ENCODE measurements at places on chromosomes 13 and 19.

DNA sequence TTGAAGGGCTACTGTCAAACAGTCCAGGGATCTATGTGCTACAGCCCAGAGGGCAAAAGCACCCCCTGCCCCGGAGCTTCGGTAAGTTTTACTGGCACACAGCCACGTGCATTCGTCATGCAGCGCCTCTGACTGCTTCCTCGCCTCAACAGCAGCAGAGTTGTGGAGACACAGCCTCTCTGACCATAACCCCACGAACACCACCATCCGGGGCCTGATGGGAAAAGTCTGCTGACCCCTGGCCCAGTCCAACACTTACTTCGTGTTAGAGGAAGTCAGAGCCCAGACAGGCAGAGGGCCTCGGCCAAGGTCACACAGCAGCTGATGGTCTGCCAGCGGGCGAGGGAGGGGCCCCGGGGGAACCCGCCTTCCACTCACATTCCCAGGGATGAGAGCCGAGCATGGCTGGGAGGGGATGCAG lies 5.1 kb downstream of the CBARP start:
- DNase-seq: no peak

DNA sequence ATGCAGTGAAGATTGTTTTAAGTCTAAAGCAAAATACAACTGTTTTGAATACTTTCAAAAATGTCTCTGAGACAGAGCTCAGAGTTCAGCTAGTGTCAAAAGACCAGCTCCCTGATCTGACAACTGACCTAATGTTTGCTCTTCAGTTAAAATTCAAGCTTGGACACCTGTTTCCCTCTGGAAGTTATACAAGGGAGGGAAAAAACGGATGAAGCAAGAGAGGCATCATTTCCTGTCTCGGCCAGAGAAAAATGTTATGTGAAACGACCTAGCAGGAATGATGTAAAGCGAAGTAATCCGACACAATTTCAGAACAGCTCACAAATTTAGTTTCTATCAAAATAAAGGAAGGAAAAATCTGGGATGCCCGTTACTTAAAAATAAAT lies 59.4 kb downstream of the ZAR1L start:
- DNase-seq: no peak

DNA sequence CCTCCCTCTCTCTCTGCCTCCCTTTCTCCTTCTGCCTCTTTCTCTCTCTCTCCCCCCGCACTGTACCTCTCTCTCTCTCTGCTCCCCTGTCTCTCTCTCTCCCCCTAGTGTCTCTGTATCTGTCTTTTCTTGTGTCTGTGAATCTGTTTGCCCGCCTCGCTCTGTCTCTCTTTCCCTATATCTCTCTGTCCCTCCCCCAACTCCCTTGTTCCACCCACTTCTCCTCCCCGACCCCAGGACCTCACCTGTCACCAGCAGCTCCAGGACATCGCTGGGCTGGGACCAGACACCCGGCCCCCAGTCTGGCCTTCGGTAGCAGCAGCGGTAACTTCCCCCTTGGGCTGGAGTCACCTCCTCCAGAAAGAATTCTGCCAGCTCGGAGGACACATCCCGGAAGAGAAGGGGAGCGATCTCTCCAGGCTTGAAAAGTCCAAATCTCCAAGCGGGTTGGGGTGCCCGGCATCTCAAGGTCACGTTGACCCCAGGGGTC lies 3.9 kb downstream of the OSCAR start:
- no peak for DNase-seq

DNA sequence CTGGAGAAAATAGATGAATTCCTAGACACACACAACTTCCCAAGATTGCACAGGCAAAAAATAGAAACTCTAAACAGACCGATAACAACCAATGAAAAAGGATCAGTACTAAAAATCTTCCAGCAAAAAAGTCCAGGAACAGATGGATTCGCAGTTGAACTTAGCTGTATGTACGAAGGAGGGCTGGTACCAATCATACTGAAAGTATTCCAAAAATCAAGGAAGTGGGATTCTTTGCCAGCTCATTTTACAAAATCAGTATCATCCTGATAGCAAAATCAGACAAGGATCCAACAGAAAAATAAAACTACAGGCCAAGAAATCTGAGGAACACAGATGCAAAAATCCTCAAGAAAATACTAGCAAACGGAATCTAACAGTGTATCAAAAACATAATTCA lies 6.5 kb upstream of the LILRB2 start:
- DNase-seq: no peak

DNA sequence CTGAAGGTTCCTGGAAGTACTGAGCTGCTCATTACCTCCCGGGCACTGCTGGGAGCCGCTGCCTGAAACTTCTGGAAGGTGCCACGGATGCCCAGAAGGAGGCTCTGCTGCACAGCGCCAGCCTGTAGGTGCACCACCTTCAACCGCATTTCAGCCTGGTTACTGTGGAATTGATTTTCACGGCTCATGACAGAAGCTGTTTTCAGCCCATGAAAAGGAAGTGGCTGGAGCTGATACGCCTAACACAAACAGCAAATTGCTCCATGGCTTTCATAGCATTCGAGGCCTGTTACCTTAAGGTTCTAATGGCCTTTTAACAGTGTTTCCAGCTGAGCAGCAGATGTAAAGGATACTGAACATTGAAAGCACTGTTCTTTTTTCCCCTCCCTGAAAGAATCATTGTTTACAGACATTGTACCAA lies 22.0 kb downstream of the GPC6 start:
- DNase-seq: peak; percentile 96

All from NCI-H1092 (cell line).